HTR-8/SVneo (cell line): ENCODE measurements at places on chromosomes 3 and 15.
A peak's percentile ranks its signal among the peaks of the same experiment; 100 is the strongest.

- DNase-seq = no peak
Observed at GRCh38 chr3:34073961-34074360, 275.5 kb downstream of the PDCD6IP start.

- DNase-seq = no peak
Observed at GRCh38 chr3:185737740-185738680, 86.8 kb downstream of the IGF2BP2 start.

GRCh38 chr15:36815786-36816185 is 236.4 kb downstream of the CDIN1 start:
- no peak for DNase-seq

DNA sequence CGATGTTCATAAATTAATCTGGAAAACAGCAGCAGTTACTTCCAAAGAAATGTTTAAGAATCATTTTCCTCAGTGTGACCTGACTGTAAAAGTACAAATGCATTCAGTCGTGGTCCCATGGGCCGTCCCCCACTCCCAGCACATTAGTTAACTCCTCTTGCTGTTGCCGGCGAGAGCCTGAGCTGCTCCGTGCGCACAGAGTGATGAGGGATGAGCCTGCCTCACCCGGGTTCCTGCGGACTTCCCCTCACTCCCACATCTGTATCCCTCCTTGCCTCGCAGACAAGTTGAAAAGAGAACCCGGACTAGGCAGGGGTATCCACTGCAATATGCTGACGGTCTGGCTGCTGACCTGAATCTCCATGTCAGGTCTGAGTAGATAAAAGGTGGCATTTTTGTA is 861.7 kb upstream of the NR2F2 start:
- no peak for DNase-seq

GRCh38 chr15:70575231-70576226 is 187.8 kb downstream of the UACA start:
- no peak for DNase-seq

DNA sequence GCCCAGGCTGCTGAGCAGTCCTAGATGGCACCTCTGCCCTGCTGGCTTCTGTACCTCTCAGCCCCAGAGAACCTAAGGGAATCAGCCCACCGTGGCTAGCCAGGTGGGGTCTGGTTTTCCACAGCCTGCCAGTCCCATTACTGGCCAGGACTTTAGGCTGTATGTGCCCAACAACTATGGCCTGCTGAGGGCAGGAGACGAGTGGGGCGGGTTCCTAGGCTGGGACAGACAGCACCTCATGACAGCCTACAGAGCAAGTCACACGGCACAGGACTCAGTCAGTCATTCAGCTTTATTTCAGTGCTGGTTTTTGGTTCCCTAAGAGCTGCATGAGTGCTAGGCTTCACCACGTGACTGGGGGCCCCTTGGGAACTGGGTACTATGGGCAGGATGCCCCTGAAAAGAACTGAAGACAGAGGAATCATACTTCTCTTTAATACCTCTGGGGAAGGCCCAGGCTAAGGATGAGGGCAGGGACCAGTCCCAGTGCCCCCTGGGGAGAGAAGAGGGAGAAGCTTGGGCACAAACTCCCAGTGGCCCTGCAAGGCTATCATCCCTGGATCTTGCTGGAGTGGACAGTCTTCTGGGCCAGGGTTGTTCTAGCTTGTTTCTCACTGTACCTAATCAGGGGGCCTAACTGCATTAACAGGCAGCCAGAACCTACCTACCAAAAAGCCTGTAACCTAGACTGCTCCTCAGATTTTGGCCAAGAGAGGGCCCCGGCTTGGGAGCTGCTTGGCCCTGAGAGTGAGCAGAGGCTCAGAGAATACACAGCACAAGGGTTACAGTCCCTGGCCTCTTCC is 14.8 kb downstream of the CLK3 start:
- no peak for DNase-seq

DNA sequence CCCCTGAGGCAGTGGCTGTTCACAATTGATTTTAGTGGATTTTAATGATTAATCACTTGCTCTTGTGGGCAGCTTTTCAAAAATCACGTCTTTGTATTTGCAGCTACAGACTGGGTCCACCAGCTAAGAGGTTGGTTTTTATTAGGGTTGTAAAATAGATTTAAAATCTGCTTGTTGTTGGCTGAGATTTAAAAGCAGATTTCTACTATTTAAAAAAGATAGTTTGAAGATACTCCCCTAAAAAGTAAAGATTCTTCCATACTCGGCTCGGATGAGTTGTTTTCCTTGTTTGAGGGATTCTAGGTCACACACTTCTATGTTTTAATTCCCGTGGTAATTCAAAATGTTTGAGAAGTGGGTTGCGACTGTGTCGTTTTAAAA is 1.7 kb downstream of the KLHL24 start:
- no peak for DNase-seq

DNA sequence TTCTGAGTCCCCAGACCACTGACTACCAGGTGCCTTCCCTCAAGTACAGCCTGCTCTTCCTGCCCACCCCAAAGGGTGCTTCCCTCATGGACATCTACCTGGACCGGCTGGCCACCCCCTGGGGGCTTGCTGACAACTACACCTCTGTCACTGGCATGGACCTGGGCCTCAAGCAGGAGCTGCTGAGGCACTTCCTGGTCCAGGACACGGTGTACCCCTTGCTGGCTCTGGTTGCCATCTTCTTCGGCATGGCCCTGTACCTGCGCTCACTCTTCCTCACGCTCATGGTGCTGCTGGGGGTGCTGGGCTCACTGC is 9.3 kb downstream of the DISP2 start:
- DNase-seq = no peak

- no peak for DNase-seq
Observed at GRCh38 chr15:60419753-60420152, 22.0 kb upstream of the ANXA2 start.

- DNase-seq = no peak
Observed at GRCh38 chr15:49096090-49096750, 50.0 kb upstream of the SECISBP2L start.

DNA sequence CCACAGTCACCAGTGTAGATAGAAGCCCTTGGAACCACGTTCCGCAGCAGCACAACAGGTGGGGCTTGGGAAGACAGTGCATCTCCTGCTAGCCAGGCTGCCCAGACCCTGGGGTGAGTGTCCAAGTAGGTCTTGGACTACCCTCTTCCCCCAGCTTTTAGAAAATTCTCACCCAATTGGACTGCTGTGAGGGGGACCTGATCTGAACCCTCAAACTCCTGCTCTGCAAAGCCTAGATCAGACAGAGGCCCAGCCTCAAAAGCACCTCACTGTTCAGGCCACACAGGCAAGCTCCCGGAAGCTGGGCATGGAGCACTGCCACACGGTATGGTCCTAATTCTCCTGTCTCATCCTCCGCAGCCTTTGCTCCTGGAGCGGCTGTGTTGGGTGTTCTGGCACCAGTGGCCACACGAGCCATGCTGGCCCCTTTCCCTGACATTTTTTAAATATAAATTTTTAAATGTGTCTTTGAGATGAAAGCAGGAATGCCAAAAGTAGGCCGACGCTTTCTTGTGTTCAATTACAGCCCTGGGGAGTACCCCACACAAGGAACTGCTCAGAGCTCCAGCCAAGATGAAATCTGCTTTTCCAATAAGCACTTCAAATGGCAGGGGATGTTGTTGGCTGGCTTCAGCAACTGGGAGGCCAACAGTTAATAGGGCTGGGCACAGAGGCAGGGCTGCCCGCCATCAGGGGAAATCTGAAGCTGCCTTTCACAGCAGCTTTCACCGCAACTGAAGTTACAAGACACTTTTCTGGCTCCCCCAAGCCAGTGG is 40.9 kb downstream of the CPN2 start:
- DNase-seq = no peak

DNA sequence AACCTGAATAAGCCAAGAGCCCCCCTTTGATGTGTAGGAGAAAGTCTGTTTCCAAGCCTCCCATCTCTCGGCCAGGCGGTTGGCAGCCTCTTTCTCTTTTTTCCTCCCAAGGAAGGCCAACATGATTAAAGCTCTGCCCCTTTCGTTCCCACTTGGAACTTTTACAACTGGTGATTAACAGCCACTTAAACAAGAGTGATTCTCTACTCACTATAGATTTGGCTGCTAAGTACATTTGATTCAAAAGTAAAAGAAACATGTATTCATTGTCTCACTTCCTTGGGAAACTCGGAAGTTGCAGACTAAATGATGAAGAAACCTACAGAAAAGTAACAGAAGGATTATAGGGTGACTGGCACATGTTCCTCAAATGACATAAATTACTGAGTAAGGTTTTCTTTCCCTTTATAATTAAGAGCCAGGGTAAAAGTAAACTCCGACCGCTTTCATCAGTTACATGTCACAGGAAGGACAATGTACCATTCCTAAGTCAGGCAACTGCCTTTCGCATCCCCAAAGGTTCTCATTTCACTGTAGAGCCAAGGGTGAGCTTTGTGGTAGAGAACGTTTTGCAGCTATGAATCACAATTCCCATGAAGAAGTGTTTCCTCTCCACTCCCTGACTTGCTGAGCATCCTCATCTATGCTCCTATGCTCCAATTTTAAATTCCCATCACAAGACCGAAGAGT is 72.7 kb downstream of the MB21D2 start:
- DNase-seq = no peak

DNA sequence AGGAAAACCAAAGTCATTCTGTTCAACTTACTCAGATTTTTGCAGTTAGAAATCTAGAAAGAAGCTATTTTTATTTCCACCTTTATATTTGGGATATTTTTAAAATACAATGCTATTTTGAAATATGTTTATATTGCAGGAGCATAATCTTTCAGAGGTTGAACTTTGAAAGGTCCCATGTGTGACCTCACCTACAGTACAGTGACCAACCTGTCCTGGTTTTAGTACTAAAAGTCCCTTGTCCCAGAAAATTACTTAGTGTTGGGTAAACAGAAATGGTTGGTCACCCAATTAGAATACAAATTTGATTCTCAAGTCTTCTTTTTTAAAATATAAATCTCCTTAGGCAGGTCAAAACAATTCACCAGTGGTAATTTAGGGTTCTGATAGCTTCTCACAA is 141.6 kb upstream of the FRMD4B start:
- no peak for DNase-seq

- DNase-seq = no peak
Observed at GRCh38 chr3:167162083-167162482, 218.0 kb downstream of the ZBBX start.

GRCh38 chr3:46884929-46885328 is 7.4 kb downstream of the PTH1R start:
- no peak for DNase-seq

GRCh38 chr15:25394898-25395297 is 43.9 kb downstream of the UBE3A start:
- DNase-seq = no peak

GRCh38 chr3:150727653-150728502 is 24.2 kb upstream of the ERICH6 start:
- DNase-seq = no peak

GRCh38 chr3:76065964-76066363 is 280.6 kb upstream of the ZNF717 start:
- no peak for DNase-seq

DNA sequence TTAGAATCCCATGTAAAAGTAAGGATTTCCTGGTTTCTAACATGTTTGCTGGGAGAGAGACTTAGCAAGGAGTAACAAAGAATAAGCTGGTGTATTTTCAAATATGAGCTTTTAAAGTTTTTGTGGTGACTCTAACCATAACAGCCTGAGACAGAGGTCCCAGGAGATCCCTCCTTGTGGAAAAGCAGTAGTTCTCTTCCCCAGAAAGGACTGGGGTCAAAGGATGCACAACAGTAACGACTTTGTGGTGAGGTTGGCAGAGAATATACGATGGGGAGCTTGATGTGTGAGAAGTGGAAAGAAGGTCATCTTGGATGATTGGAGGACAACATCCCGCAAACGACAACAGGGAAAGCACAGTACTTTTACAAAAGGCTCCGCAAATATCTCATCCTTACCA is 38.2 kb downstream of the ABHD5 start:
- DNase-seq = no peak

DNA sequence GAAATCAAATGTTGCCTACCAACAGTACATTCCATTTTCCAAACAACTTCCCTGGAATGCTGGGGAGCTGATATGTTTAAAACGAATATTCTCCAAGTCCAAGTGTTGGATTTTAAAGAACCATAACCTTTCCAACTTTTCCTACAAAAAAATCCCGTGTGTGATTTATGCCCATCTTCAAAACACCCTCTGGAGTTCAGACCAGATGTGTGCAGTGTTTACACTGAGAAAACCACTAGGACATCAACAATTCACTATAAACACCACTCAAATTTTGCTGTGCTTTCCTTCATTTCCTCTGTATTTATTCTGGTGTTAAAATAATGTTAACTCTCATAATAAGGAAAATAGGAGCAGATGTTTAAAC is 2.4 kb downstream of the VGLL4 start:
- no peak for DNase-seq

DNA sequence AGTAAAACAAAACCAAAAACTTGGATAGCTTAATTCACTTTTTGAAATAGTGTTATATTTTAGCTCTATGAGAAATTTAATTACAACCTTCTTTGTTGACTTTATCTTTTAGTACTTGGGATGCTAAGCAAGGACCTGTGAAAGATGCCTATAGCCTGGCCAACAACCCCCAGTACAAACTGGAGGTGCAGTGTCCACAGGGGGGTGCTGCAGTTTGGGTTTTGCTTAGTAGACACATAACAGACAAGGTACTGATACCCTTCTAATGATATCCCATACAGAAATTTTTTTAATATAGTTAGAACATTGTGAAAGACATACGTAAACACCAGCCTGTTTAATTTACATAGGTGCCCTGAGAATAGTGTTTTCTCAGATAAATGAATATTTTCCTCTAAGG is 35.3 kb downstream of the CAPN7 start:
- peak; percentile 10 for DNase-seq

GRCh38 chr15:66763186-66764071 is 61.4 kb downstream of the SMAD6 start:
- no peak for DNase-seq

- DNase-seq = no peak
Observed at GRCh38 chr3:131796111-131796510, 238.7 kb downstream of the CPNE4 start.

GRCh38 chr15:72168808-72169190 is 28.8 kb downstream of the GRAMD2A start:
- DNase-seq = no peak

GRCh38 chr15:42121021-42121420 is 26.7 kb upstream of the PLA2G4D start:
- DNase-seq = no peak

GRCh38 chr3:61924991-61925390 is 363.6 kb downstream of the PTPRG start:
- no peak for DNase-seq

DNA sequence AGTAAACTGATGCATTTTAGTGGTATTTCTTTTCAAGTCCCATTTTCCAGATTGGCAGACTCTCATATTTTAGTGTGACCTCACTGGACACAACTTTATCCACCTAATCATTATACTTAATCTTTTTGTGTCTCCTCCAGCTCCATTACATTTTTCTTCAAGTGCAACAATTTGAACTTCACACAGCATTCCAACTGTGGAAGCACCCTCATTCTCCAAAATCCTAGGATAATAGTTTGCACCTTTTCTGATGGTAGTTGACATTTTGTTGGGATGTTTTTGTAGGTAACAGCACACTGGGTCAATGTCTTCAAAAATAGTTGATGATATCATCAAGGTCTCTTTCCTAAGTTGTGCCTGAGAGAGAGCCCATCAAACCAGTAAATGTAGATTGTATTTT is 123.1 kb downstream of the RYR3 start:
- no peak for DNase-seq
